Kidney (tissue), 22 donors: ENCODE measurements at places on chromosomes 7 and 10.

DNA sequence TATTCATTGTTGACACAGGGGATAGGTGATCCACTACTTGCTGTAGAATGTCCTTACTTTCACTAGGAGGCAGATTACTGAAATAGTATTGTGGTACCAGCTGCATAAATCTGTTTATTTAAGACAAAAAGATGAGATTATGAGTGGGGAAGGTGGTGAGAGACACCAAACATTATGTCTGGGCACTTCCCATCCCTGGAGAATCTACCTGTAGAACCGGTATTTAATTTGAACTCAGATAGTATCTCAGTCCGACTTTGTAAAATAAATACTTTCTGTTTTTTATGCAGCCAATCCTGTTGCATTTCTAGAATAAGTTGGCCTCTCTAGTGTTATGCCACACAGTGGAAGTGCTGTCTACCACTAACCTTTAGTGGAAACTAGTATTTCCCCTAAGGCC lies 13.4 kb downstream of the BCCIP start:
- no peak for DNase-seq

- no peak for DNase-seq
These were observed 35.9 kb downstream of the PHYHIPL start for GRCh38 chr10:59212301-59212798.

GRCh38 chr10:100996678-100997359 lies 2.8 kb upstream of the LZTS2 start:
- DNase-seq = peak; percentile 68

- DNase-seq = no peak
These were observed 8.6 kb downstream of the RAPGEF5 start for GRCh38 chr7:22348379-22348778.
